ENCODE measurements at places on chromosomes 16 and 17. TPM values are rescaled to one million over a fixed set of nuclear protein-coding genes. Genes with fewer than 3 reads are reported as not detected.

GRCh38 chr16:22765479-22765878, 48.5 kb upstream of the HS3ST2 start:
- no peak for DNase-seq

DNA sequence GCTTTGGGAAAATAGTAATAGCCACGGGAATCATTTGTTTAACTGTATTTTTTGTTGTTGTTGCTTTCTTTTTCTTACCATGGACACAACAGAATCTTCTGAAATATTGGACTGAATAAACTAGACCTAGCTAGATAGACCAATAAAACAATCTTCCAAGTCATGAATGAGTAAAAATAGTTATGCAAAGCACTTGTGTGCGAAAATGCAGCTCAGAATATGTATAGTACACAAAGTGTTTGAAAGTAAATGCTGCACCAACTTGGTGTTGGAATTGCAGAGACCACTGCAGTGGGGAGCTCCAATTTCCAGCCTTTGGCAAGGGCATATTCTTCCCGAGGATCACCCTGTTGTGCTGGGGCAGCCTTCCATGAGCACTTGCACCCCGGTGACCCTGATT, 68.0 kb downstream of the AATF start:
- DNase-seq, result no peak

DNA sequence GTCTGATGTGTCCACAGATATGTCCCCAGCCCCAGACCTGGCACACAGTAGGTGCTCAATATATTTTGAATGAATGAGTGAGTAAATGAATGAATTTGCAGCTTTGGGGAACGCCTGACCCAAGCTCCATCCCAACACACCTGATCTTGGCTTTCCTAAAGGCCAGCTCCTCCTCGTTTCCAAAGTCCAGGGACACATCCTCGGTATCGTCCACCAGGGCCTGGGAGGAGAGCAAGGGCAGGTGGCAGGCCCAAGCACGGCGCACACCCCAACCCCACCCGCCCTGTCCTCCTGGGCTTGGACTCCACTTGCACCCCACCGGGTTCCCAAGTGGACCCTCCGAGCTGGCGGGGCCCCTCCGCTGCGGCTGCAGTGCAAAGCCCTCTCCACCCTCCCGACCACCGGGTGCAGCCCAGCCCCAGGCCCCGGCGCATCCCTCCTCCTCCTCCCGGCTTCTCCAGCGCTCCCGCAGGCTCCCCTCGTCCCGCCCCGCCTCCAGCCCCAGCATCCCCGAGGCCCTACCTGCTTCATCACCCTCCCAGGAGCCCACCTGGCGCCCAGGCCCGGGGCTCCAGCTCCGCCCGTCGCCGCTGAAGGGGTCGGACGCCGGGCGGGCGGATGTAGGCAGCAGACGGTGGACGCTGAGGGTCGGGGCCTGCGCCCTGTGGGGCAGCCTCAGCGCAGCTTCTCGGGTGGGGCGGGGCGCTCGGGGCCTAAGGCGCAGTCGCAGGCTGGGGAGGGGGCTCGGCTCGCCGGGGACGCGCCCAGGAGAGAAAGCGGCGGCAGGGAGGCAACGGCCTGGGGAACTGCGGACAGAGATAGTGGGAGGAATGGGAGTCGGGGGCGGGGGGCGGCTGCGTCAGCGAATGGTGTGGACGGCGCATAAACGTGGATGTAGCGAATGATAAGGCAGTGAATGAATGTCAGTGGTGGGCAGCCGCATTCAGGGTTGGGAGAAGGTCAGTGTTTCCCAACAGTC, at the start of gene TVP23A:
Gene TVP23A (minus strand): TSS at position 832 of the 979 bp plus-strand sequence. CDS start 301 bp downstream, at position 531.
- DNase-seq, result peak; percentile 47

FNDC8 gene
- polyA plus RNA-seq, result 0.12 TPM

DNA sequence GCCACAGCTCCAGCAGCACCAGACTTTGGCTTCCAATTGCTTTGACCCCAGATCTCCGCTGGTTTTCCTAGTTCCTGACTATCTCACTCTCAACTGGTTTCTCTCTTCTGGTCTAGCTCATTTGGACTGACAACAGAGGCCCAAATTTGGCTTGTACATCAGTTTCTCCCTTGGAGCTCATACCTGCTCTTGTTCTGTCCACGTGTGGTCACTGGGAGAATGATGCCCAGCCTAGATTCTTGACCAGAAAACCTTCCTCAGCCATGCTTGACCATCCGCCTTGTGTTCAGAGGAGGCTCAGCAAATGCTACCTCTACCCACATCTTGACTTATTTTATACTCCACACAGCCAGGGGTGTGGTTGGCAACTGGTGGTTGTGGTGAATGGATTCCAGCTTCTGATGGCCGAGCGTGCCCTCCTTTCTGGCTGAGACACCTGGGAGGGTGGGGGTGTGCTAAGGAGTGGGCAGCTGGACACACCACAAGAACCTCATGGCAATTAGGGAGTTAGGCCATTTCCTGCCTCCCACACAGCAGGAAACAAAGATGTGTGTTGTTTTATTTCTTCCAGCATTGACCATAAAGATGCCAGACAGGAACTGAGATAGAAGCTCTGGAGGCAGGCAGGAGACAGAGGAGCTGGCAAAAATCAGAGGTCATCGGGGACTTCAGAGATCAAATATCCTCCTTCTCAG, 93.8 kb upstream of the FAM20A start:
- no peak for DNase-seq

DNA sequence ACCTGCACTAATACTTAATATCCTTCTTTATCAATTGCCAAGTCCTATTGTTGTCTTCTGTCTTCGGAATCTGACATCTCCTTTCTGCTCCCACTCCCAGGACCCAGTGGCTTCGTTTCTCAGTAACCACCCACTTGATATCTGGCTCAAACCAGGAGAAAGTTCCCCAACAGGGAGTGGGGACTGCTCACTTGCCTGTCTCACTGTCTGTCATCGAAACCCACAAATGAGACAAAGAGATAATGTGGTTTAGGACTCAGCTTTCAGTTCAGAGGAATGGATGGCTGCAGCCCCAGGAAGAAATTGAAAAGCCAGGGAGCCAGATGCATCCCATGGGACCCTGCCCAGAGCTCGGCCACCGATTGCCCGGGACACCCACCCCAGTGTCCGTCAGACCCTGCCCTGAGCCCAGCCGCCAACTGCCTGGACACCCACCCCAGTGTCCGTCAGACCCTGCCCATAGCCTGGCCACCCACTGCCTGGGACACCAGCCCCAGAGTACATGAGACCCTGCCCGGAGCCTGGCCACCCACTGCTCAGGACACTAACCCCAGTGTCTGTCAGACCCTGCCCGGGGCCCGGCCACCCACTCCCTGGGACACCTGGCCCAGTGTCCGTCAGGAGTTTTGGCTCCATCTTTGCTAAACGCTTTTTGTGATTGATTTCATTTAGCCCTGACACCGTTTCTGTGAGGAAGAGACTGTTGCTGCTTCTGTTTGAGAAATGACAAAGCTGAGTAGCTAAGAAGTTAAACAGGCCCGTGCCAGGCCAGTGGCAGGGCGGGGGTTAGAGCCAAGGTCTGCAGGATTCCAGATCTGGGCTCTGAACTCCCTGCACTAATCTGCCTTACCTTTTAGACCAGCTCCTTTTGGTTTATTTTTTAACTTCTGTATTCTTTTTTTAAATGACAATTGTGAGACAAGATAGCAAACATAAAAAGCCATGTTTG, 251.4 kb downstream of the PHKB start:
- DNase-seq, result no peak
